Liver (tissue), 10 donors: ENCODE measurements at places on chromosomes 2 and 18. TPM values are rescaled to one million over a fixed set of nuclear protein-coding genes. Genes with fewer than 3 reads are reported as not detected.

Gene GNLY
- total RNA-seq: not detected

DNA sequence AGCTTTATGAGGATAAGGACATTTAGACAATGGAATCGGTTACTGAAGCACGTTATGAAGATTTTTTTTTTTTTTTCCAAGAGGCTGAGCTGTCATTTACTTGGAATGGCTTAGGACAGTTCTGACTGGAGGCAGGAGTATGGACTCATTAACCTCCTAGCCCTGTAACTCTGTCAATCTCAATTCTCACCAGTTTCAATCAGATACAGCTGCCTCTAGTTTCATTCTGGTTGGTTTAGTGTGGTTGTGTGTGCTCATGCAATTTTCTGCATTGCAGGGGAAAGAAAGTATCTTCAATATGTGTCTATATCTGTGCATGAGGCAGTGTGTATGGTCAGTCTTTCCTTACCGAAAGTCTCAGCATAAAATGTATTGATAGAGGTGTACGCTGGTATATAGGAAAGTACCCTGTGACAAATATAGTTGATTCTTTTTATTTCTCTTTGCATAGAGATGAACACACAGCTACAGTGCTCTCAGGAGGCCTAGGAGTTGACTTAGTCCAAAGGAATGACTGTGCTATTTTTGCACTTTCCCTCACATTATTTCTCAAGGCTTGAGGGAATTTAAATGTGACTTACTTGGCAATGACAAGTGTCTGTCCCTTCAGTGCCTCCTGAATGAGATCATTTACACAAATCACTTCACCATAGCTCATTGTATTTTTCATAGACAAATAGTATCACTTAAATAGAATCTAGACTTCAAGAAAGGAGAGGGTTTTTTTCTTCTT lies 50.5 kb upstream of the GRB14 start:
- DNase-seq: no peak

GRCh38 chr2:239208465-239209180 lies 192.2 kb downstream of the HDAC4 start:
- no peak for DNase-seq

DNA sequence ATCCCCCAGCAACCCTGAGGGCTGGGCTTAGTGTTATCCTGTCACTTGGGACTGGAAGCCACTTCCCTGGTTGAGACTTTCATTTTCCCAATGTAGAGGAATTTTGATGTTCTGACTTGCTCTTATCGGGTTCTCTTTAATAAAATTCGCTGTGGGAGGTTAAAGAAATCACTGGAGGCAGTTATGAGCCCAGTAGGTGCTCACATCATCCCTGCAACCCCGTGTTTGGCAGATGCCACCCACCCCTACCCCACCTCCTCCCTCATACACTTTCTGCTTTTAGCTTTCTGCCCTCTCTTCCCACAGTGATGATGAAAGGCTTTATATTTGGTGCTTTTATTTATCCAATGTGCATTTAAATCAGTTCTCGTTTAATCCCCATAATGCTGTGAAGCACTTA lies 106.6 kb downstream of the MAPK4 start:
- DNase-seq: no peak

Gene EPHA4
- total RNA-seq: 2.3 TPM

DNA sequence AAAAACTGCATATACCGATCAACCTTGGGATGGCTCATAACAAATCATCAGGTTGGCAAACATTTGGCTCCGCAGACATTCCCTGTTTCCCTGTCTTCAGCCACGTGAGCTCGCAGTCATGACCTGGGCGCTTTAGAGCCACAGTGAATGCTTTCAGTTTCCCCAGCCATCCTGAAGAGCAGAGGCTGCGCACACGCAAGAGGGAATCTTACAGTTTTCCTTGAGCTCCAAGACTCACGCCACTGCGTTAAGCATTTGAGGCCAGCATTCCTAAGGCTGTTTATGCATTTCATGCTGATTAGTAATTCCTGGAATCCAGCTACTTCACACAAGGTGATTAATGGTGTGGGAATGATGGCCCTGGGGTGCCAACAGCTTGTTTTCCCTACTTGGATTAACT lies 95.1 kb downstream of the MTCL1 start:
- no peak for DNase-seq

GRCh38 chr2:30690126-30690561 lies 117.1 kb downstream of the CAPN13 start:
- DNase-seq: no peak

DNA sequence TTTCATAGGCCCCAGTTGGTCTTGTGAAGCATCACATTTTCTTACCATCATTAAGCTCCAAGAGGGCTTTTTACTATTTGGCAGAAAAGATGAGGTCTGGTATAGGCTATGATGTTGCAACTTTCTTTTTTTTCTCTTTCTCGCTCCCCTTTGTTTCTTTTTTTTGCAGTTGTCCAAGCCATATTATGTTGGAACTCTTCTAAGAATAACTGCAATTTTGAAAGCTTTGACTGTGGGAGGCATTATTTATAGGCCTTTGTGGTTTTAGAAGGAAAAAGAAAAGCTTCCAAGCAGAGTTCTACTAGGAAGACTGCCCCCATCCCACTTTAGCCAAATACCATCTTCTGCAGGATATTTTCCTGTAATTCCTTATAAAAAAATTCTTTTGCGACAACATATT lies 571.6 kb downstream of the ARHGAP15 start:
- no peak for DNase-seq

Gene VIL1
- total RNA-seq: 72.0 TPM

DNA sequence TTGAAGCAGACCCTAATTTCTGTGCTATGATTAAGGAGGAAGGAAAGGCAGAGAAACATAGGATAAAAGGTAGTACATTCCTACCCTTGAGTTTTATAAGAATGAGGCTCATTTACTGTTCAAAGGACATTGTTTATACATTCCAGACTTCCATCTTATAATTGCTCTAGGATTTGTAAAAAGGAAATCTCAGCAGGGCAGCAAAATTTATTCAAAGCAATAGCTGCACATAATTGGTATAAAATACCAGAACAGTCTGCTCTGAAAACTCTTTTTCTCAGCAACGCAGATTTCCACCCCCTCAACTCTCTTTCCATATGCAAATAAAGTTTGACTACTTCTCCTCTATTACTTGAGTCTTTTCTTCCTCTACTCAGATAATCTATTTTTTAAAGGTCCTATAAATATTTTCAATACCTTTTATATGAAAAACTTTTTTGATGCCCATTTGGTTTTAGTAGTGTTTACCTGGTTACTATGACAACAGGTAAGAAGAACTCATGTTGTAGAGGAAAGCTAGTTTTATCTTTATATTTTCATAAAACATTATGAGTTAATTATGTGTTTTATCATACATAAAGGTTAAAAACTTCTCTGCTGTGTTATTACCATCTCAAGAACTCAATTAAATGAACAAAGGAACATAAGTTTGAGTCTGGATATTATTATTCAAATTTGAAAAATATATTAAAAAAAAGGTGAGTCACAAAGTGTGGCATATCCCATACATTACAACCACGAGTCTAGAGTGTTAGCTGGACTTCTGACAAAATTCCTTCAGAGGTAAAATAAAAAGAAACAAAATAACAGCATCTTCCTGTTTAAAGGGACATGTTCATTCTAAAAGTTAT lies 19.9 kb downstream of the RBMS1 start:
- DNase-seq: no peak

Gene SS18
- total RNA-seq: 74.7 TPM

DNA sequence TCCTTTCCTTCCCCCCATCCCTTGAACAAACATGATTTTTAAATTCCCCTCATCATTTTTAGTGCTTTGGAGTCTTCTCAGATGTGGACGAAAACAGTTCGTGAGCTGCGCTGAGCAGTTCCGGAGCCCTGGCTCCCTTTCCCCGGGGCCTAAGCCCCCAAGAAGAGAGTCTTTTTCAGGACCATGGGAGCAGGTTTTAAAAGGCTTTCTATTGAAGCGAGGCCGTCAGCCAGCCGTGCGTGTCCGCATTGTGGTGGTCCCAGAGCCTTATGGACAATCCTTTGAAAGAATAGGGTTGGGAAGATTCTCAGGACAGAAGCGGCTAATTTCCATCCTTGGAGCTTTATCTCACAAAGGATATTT lies 290.7 kb downstream of the SOX11 start:
- DNase-seq: no peak

Gene CYTIP
- 2.4 TPM for total RNA-seq

Gene ALPI
- not detected for total RNA-seq

- DNase-seq: no peak
Measured at GRCh38 chr2:25259737-25260124, 82.0 kb downstream of the DNMT3A start.

- no peak for DNase-seq
Measured at GRCh38 chr2:85736456-85737355, 17.1 kb upstream of the ATOH8 start.

Gene SEC11C
- 106 TPM for total RNA-seq

Gene ASIC4
- total RNA-seq: 0.08 TPM

GRCh38 chr2:127913808-127914457 lies 28.2 kb upstream of the AMMECR1L start:
- DNase-seq: no peak

DNA sequence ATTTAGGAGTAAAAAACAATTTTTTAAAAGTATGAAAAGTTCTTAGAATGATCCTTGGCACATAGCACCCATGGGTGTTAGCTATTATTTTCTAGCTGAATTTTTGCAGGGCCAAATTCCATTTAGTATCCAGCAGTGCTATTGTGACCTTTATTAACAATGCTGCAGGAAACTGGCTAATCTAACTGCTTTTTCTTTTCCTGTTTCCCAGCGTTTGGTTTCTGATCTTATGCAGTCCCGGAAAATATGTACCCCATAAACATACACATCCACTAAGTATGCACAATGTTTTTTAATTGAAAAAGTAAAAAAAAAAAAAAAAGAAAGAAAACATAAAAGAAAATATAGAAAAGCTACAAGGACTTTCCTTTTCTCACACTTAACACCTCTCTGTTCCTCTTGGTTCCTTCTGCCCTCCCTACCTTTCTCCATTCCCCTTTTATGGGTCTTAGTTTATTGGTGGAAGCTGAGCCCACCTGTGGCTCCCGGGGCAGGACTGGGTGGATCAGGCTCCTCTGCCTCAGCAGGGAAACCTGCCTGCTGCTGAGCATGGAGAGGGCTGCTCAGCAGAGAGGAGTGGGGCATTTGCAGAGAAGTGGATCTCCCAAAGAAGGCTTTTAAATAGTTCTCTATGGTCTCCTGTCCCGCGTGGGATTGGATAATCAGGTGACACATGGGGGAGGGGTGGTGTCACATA lies 9.3 kb upstream of the SLC16A14 start:
- no peak for DNase-seq

Gene CNGA3
- total RNA-seq: not detected

GRCh38 chr2:101753720-101754490 lies 56.4 kb downstream of the MAP4K4 start:
- DNase-seq: no peak

GRCh38 chr2:127313406-127313805 lies 19.5 kb upstream of the ERCC3 start:
- DNase-seq: no peak

Gene ACADL
- 1.9 TPM for total RNA-seq

GRCh38 chr2:84781942-84782716 lies 98.8 kb downstream of the TRABD2A start:
- DNase-seq: no peak
